NCI-H1105 treated with DMSO at 0.1 percent for 48 hours (cell line): ENCODE measurements at places on chromosomes 7 and 10.

GRCh38 chr7:151409667-151410404, at the start of gene WDR86:
Gene WDR86 (minus strand): TSS chr7:151410038. CDS start chr7:151409589, 449 bp downstream.
- DNase-seq, result no peak

- no peak for DNase-seq
Measured at GRCh38 chr7:98495200-98495955, 94.5 kb upstream of the BAIAP2L1 start.

DNA sequence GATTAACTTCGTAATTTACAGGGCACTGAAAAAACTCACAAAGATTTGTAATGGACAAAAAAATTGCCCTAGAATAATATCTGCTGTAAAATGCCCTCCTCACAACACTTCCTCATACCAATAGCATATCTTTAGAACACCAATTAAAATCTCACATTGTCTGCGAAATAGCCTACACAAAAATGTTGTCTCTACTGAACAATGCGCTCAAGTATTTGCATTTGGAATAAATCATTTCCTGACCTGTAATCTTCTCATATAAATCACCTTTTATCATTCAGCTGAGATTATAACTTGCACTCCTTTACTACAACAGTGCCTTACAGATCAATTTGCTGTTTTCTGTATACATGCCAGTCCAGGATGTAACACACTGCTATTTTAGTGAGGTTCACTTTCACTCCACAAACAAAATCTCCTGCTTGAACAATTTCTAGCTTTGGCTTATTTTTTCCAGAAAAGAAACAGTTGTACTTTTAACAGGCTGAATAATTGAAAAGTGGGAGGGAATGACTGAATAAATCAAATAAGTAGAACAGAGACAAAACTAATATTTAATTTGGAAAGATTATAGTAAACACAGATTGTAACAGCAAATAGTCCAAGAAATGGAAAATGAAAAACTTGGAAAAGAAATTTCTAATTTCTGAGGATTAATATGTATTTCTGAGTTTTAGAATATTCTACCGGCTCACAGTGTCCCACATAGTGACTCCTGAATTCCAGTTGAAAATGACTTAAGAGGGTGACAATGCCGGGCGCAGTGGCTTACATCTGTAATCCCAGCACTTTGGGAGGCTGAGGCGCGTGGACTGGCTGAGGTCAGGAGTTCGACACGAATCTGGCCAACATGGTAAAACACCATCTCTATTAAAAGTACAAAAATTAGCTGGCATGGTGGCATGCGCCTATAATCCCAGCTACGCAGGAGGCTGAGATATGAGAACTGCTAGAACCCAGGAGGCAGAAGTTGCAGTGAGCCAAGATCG, 30.6 kb downstream of the JMJD1C start:
- no peak for DNase-seq

DNA sequence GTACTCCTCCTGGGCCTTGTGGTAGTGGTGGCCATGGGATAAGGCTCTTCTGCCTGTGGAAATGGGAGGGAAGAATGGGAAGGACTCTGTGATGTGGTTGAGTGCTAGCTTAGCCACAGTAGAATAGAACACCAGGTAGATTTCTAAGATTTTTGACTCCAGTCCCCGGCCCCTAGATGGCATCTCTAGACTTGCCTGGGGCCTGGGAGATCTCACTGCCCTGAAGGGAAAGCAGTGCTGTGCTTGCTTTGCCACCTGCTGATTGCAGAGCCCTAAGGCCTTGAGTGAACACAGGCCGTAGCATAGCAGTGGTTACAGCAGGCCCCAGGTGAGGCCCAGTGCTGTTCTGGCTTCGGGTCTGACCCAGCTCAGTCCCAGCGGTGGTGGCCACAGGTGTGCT, 252.0 kb downstream of the TCF7L2 start:
- DNase-seq, result no peak

- DNase-seq, result no peak
Measured at GRCh38 chr7:74275401-74275881, 13.8 kb upstream of the CLIP2 start.

- no peak for DNase-seq
Measured at GRCh38 chr10:7329219-7329618, 81.6 kb downstream of the SFMBT2 start.

DNA sequence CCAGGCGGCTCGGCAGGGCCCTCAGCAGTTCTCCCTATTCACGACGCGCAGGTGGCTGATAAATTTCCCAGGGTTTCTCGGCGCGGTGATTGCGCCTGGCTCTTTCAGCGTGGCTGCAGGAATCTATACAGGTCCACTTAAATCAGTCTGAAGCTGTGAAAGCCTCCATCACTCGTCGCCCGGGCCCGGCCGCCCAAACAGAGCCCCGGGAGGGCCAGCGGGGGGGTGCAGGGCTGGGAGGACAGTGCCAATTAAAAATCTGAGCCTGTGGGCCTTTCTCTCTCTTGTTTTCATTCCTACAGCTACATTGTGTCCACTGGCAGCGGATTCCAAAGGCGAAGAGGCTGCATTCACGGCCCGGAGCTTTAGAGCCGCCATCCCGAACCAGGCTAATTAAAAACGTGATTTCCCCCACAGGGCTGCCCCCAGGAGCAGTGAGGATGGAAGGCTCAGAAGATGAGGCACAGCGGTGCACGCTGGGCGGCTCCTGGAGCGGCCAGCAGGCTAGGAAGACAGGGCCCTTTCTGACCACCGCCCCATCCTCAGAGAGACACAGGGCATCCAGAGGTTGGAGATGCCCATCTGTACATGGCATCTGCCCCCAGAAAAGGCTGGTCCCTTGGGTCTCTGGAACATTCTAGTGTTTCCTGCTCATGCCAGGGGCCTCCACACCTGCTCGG, 100.7 kb downstream of the FAM53B start:
- DNase-seq, result no peak

DNA sequence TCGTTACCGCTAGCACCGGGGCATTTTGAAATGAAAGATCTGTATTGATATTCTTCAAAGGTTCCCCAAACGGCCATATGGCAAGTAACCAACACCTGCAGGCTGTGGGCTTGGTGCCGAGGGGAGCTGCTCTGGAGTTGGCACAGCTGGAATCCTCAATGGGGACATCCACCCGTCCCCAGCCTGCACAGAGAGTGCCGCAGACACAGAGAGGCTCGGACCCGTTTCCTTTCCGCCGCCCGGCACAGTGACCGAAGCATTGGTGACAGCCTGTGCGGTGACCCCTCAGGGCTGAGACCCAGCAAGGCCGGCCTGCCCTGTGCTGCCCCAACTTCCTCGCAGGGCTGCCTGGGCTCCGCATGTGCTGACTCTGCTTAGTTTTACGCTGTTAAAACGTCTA, 4.5 kb downstream of the CFAP46 start:
- DNase-seq, result no peak

DNA sequence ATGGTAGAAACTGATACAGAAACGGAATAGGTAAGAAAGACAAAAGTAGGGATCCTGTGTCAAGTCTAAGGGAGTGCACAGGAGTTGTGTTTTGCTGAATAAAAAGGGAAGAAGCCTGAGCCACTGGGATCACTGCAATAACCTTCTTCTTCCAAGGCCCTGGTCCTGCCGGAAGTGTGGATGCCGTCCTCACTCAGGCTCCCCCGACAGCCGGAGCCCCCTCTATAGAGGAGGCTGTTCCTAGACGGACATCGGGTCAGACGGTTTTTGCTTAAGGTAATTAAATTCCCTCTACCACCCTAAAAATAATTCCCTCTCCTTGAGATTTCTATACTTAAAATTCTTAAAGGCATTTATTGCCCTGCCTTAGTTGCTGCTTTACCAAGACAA, 566.9 kb downstream of the PTPRN2 start:
- no peak for DNase-seq

DNA sequence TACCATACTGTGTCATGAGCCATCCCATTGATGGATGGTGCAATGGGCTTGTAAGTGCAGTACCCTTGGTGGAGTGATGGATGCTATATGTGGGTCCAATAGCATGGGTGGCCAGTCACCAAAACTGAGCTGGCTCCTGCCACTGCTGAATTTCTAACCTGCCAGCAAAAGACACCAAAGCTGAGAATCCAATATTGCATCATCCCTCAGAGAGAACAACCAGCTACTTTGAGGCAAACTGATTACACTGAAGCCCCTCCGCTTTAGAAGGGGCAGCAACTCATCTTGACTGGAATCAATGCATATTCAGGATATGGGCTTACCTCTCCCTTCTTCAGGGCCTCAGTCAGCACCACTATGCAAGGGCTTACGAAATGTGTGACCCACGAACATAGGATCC, 211.6 kb downstream of the DGKI start:
- no peak for DNase-seq

GRCh38 chr7:29871787-29872398, 65.6 kb downstream of the WIPF3 start:
- DNase-seq, result no peak

DNA sequence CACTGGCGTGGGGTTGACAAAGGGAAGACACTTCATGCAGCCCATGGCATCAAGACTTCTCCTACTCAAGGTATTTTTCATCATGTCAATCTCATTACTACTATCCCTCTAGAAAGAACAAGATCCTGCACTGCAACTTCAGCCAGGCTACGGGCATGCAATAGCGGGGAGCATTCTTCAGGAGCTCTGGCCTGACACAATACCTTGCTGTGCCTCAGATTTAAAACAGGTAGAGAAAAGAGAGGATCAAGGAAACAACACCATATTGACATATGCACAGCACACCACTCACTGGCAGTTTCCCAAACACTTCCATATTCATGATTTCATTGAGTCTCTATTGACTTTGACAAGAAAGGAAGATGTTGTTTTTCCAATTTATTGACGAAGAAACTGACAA, 51.5 kb downstream of the DOCK4 start:
- no peak for DNase-seq

GRCh38 chr10:5584895-5585516, 60.2 kb downstream of the CALML3 start:
- DNase-seq, result no peak

DNA sequence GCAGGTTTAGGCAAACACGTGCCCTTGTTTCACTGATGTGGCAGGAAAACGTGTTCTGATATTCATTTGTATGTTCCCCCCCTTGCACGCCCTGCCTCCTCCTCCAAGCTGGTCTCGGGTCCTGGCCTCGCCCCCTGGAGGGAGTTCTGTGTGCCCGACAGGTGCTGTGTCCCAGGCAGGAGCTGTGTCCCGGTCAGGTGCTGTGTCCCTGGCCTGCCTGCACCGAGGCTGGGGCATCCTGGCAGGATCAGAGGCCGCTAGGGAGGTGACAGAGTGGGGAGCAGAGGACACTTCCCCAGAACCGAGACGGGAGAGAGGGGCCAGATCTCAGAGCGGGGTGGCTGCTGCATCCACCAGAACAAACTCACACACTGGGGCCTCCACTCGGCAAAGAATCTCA, 45.3 kb downstream of the PRKAG2 start:
- no peak for DNase-seq

DNA sequence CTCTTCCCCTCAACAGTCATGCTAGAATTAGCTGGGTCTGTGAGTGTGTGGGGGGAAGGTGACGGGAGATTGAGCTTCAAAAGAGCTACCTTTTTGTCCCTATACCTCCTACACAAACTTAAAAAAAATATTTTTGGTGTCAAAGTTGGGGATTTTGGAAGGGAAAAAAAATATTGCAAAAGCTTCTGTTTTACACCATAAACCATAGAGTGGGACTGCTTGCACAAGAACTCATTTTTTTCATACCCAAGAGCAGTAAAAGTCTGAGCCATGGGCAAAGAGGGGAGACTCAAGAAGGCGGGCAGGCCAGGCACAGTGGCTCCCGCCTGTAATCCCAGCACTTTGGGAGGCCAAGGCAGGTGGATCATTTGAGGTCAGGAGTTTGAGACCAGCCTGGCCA, 9.4 kb upstream of the ZDHHC4 start:
- no peak for DNase-seq

DNA sequence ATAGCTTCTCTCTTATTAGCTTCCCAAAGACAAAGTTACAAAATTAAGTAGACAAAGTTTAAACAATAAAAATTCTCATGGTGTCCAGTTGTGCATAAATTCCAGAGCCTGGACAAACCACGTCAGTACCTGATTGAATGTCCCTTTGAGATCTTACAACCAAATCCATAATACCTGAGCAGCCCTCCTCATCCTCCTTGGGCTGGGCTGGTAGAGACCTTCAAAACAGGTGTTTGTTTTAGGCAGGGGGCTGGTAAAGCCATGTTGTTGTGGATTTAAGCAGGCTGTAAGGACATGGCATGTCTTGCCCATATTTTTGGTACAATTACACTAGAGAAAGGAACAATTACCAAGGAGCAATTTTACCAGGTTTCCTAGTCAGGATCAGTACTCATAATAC, 2.1 kb downstream of the IFIT5 start:
- no peak for DNase-seq

DNA sequence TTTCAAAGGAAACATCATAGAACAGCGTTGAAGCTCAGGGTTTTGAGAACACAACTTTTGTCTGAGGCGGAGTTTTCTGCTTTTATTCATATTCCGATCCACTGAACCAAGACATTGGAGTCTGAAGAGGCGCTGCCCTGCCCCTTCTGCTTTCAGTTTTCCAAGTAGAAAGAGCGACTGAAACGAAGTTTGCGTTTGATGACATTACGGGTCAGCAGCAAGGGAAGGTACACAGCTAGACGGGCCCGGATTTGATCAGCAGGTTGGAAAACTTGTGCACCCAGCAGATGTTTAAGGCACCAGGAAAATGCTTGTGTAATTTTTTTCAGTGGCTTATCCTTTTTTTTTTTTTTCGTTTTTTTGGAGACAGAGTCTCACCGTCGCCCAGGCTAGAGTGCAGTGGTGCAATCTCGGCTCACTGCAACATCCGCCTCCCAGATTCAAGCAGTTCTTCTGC, 720 bp downstream of the SUN1 start:
- no peak for DNase-seq
